Right ventricle myocardium inferior (tissue), 1 donor: ENCODE measurements at places on chromosomes 1 and 21. TPM values are rescaled to one million over a fixed set of nuclear protein-coding genes. Genes with fewer than 3 reads are reported as not detected.

MT1HL1 gene
- total RNA-seq: not detected

CYP4A11 gene
- total RNA-seq: not detected

KTI12 gene
- total RNA-seq: 3.1 TPM

TCEANC2 gene
- total RNA-seq: 4.7 TPM

CFAP45 gene
- total RNA-seq: 1.0 TPM

ADAMTS1 gene
- total RNA-seq: 59.3 TPM

LCA5L gene
- total RNA-seq: 0.46 TPM

KCTD3 gene
- total RNA-seq: 13.0 TPM

KCNK2 gene
- total RNA-seq: 0.05 TPM

FCRL6 gene
- 0.57 TPM for total RNA-seq

KCNJ9 gene
- total RNA-seq: not detected

MRPS6 gene
- 72.2 TPM for total RNA-seq

FAM151A gene
- 1.5 TPM for total RNA-seq

RASSF5 gene
- 5.3 TPM for total RNA-seq

ATP6V1G3 gene
- total RNA-seq: not detected
